Activated CD4-positive, alpha-beta T cell treated with anti-CD3 and anti-CD28 coated beads, Interleukin-10, Interleukin-2, amounts not matched to agents 100 ng/mL and 50 ng/mL, durations not matched to agents 16 hours and 8 hours (primary cell): ENCODE measurements at places on chromosomes 4 and X.

GRCh38 chrX:32289356-32289755, 922.0 kb downstream of the DMD start:
- DNase-seq = no peak

GRCh38 chrX:39613482-39613995, 484.2 kb downstream of the BCOR start:
- DNase-seq = no peak

DNA sequence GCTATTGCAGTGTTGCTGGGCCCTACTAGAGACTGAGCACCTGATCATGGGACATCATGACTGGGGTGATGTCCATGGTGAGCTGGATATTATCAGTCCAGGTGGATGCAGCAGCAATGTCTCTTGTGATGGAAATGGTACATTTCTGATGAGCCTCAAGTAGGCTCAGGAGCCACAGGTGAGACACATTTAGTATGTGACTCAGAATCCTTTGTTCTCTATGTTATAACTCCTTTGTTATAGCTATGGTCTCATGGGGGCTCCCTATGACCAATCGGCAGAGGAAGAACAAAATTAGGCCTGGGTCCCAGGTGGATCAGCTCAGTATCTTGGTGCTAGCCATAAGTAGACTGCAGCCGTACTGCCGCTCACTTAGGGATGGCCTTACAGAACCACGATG, 107.9 kb upstream of the FAT1 start:
- DNase-seq = no peak

- no peak for DNase-seq
Measured at GRCh38 chrX:12751887-12752286, 39.3 kb upstream of the PRPS2 start.

GRCh38 chrX:1224954-1225353, 12.5 kb upstream of the CRLF2 start:
- peak; percentile 67 for DNase-seq

- no peak for DNase-seq
Measured at GRCh38 chrX:17674601-17675000, 62.7 kb upstream of the SCML1 start.

DNA sequence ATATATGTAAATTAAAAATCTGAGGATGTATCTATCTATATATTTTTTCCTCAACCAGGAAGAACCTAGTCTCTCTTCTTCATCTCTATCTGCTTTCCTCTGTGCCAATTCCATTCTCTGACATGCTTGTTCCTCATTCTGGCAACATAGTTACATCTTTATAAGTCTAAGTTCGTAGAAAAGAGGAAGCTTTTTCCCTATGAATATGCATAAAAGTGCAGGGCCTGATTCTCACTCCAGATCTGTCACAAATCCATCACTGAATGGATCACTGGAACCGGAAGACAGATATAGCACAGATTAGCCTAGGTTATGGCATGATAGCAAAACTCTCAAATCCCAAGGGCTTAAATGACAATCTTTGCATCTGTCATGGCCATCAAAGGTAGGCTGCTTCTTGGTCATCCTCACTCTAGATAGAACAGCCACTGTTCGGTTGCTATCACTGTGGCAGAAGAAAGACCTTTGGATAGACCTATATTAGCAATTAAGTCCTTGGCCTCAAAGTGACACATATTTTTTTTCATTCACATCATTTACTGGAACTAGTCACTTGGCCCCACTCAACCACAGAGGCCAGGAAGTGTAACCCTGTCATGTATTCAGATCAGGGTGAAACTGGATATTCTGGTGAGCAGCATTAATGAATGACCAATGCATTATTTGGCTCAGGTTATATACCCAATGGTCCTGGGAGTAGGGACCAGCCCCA, 22.2 kb downstream of the DTHD1 start:
- no peak for DNase-seq

- DNase-seq = no peak
Measured at GRCh38 chrX:133726211-133726630, 259.2 kb downstream of the GPC3 start.

DNA sequence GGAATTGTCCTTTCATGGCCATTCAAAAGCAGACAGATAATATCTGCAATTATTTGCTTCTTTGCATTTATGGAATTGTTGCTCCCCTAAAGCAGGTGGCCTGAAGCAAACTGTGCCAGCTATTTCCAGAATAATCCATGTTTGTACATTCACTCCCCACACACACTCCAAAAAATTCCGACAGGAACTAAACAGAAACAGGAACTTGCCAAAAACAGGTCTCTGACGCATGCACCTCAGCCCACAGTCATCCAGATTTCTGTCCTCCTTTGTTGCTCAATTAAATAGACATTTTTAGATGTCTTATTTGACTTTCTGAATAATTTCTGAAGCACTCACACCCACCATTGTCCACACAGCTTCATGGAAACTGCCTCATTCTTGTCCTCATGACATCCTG, 71.5 kb upstream of the EDNRA start:
- DNase-seq = no peak

DNA sequence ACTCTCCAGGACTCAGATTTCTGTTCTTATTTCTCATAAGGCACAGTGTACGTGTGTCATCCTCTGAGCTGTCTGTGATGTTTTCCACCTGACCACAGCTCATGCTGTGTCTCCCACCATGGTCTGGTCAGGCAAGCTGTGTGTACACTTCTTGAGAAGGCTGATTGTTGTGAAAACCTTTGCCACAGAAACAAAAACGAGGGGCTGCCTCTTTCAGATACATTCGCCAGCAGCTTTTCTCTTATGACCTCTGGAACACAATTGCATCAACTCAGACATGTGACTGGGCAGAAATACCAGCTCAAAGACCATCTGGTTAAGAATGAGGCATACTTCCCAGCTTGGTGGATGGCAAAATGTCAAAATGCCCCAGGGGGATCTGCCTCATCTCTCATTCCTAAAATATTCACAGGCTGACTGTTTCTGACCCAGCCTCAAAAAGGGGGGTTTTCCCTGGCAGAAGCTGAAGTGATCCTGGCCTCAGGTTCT, 46.1 kb downstream of the PGRMC2 start:
- no peak for DNase-seq

DNA sequence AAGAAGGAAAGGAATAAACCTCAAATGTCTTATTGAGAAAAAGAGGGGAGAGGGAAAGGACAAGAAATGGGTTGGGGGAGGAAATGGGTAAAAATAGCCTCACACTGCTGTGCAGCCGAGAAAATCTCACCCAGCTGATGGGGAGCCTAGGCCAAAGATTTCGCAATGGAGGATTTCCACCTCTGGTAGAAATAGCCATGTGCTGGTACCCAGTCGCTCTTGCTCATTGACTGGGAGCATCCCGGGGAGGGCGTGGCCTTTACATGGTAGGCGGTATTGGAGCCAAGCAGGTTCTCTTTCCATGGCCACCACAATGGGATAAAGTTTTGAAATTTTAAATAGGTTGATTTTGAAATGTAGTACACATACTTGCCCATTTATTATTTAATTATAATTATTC, 255.1 kb upstream of the LDB2 start:
- no peak for DNase-seq

GRCh38 chr4:167383291-167383690, 149.0 kb upstream of the SPOCK3 start:
- no peak for DNase-seq

GRCh38 chr4:26346203-26346620, 25.4 kb downstream of the RBPJ start:
- no peak for DNase-seq

DNA sequence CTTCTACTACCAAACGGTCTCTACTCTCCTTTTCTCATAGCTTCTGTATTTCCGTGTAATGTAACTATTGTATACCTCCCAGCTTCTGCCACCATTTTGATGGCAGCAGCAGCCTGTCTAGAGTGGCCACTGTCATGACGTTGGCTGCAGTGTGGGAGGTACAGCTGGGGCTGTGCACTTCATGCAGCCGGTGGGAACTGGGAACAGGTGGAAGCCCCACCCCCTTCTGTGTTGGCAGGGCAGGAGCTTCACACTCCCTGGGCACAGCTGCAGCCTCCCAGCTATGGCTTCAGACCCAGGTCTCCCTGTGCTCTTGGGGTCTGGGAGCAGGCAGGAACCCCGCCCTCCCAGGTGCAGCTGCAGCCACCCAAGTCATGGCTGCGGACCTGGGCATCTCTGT, 49.8 kb upstream of the SEC24B start:
- no peak for DNase-seq

DNA sequence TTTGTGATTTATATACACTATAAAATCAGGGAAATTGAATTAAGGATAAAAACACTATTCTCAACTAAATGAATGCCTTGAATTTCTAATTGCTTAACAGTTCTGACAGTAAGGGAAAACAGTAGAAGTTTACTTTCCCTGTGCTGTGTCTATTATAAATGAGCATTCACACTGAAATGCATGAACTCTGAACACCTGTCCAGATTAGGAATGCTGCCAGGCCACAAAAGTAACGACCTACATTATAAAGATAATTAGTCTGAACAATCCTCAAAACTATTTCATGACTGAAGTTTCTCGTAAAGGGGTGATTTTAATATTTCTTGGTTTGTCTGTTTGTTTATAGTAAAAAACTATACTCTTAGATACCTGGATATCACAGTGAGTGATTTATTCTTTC, 2.0 kb downstream of the NDST3 start:
- DNase-seq = no peak

DNA sequence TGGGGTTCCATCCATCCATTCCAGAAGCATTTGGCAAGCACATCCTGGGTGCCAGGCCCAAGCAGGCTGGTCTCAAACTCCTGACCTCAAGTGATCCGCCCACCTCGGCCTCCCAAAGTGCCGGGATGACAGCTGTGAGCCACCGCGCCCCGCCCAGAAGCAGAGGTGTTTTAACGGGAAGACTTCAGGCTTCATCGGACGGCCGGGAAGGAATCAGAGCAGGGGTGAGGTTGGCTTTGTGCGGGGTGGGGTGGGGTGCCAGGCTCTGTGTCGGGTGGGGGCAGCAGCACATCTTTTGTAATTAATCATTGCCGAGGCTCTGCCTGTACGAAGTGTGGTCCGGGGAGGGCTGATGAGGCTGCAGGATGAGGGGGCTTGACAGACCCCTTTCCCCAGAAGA, 5.1 kb upstream of the SLC25A6 start:
- DNase-seq = no peak

DNA sequence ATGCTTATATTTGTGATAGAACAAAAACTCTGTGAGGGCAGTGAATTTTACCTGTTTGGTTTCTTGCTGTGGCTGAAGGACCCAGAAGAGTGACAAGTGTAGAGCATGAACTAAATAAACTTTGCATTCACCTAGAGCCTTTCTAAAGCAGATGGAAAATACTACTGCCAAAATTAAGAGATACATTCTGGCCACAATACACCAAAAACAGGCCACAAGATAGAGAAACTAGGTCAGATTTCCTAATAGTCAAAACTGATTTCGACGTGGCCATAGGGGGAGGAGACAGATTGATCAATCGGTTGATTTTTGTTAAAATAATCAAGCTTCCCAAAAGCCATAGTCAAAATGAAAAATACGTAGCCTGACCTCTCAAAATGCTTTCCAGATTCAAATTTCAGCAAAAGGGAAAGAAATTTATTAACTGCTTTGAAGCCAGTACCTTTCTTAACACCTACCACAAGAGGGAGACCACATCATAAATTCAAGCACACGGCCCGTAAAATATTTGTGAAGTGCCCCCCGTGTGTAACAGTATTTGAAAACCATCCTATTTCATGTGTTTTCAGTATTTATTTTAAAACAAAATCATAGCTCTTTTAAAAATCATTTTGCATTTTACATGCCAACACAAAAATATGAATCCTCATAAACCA, 132.4 kb downstream of the CORIN start:
- peak; percentile 7 for DNase-seq
